ENCODE measurements at places on chromosomes 12 and 14. TPM values are rescaled to one million over a fixed set of nuclear protein-coding genes. Genes with fewer than 3 reads are reported as not detected.

- no peak for DNase-seq
Observed at GRCh38 chr12:94141892-94142291, 6.5 kb upstream of the PLXNC1 start.

Gene HOXC10
- total RNA-seq = not detected

DNA sequence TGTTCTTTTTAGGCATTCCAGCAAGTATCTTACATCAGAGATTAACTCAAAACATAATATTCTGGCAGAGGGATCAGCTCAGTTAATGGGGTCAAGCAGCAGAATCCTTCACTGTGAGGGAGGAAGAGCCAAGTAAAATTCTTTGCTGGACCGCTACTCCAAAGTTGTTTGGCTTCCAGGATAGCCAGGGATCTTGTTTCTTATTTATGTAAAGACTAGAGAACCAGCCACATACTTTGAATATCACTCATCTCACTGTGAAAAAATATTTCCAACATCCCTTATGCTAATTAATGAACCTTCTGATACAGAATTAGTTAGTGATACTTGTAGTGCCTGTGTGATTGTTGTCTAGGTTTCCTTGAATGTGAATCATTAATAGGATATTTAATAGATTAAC is 94.2 kb downstream of the PLEKHA5 start:
- DNase-seq = no peak

GRCh38 chr14:21106176-21106497 is 5.3 kb downstream of the TMEM253 start:
- no peak for DNase-seq

GRCh38 chr12:113326775-113327395 is 8.0 kb downstream of the SLC8B1 start:
- no peak for DNase-seq

DNA sequence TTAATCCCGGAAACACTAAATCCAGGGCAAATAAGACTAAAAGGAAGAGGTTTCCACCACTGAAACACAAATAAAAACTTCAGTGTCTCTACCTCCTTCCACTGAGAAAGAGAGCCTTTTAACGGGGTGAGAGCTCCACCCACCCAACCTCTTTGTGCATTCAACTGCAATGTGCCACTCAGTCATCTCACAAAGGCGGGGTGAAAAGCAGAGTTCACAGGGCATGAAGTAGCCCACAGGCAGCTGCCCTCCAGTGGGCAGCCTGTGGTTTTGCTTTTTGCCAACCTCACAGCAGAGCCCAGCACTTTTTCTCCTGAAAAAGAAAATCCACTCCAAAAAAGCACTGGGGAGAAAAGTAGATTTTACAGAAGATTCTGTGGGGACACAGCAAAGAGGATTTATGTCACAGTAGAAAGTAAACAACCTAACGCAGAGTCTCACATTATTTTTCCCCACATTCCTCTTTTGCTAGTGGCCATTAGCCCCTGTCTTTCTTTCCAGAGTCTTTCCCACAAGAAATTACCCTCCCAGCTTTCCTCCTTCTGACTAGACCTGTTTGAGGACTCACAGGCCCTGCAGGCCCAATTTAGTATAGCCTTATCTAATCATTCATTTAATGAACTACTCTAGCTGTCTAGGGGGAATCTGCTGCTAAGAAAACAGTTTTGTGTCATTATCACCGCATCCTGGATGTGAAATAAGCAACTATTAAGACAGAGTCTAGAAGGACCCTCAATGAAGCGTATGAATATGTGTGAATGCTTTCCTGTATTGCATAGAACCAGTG is 753.8 kb upstream of the FOXG1 start:
- no peak for DNase-seq

DNA sequence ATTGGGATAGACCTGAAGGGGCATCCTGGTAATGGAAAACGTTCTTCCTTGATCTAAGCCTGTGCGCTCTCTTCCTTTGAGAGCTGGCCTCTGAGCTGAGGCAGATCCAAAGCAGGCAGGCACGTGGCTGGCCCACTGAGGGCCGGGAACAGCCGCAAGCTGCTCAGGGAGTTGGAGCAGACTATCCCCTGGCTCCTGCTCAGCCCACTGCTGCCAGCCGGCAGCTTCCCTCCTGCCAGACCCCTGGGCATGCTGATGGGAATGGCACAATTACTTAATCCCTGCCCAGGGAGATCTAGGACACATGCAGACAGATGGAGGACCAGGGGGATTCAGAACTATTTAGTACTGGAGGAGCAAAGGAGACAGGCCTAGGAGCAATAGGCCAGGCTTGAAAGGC is 14.4 kb downstream of the NEUROD4 start:
- no peak for DNase-seq

Measured in activated CD8-positive, alpha-beta T cell treated with anti-CD3 and anti-CD28 coated beads for 36 hours (primary cell).